ENCODE measurements at places on chromosomes 7 and 10.

- no peaks in the 10 kb centered on the region for H3K27me3 ChIP-seq
- H3K4me3 ChIP-seq, result peak overlapping the region; percentile 63
- peaks cover 62% of the 10 kb centered on the region for H3K4me1 ChIP-seq
- H3K36me3 ChIP-seq, result peaks cover 27% of the 10 kb centered on the region
Measured at GRCh38 chr7:2838873-2839578, 5.1 kb downstream of the GNA12 start.

DNA sequence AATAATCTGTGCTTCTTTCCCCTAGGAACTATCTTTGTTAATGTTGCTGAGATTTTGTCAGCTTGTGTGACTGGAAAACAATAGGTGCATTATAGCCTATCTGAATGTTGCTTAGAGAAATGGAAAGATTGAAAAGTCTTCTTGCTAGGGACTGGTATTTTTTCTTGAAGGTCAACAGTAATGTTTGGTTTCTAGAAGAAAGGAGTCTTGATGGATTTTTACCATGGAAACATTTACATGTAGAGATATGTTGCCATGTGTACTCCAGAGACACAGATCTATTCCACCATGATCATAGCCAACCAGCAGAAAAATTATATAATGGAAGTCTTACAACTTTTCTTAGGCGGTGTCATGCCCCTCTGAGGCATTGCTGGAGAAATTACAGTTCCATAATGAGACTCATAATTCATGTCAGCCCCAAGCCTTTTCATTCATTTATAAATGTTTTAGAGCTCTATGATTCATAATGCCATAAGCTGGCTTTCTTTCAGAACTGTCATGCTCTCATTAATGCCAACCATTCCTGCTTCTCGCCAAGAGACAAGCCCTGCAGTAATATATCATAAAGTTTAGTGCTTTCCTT, 175.1 kb upstream of the PTPRZ1 start:
- no peak overlapping the region for H3K27ac ChIP-seq
- no peak for DNase-seq
- no peak overlapping the region for H3K4me3 ChIP-seq
- H3K36me3 ChIP-seq, result no peaks in the 10 kb centered on the region

- H3K4me1 ChIP-seq, result no peaks in the 10 kb centered on the region
- peaks cover 5% of the 10 kb centered on the region for H3K36me3 ChIP-seq
- DNase-seq, result no peak
- H3K4me3 ChIP-seq, result no peak overlapping the region
- H3K27me3 ChIP-seq, result peaks cover 3% of the 10 kb centered on the region
- H3K27ac ChIP-seq, result no peak overlapping the region
Measured at GRCh38 chr10:13673156-13673555, 86.4 kb downstream of the PRPF18 start.

- no peak for DNase-seq
- H3K36me3 ChIP-seq, result peaks cover 2% of the 10 kb centered on the region
- H3K27me3 ChIP-seq, result no peaks in the 10 kb centered on the region
Measured at GRCh38 chr10:75108684-75109458, 2.6 kb upstream of the SAMD8 start.

DNA sequence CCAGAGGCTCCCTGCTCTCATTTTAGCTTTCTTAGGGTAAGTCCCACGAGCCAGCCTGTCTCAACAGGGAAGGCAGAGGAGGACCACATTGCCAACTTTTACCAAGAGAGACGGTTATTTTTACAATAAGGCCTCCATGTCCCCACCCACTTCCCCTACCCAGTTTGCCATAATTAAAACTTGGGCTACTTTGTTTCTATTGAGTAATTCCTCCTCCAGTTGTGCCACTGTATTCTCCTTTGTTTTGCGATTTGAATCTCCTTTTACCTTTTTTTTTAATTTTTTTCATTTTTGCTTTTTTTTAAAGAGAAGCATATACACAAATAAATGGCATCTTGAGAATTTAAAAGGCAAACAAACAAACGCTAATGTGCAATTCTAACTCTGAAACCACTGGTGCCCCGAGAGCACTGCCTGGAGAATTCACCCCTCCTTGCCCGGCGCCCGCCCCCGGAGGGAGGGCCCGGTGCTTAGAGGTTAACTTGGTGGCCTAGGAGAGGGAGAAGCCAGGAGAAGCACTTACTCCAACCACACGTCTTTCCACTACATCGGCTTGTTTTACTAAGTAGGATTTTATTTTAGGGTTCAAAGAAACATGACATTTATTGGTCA, 282.3 kb downstream of the USP6NL start:
- no peak overlapping the region for H3K4me3 ChIP-seq
- DNase-seq, result no peak
- H3K36me3 ChIP-seq, result peaks cover 50% of the 10 kb centered on the region
- peak overlapping the region; percentile 77 for H3K27ac ChIP-seq
- H3K4me1 ChIP-seq, result peaks cover 21% of the 10 kb centered on the region
- H3K27me3 ChIP-seq, result no peaks in the 10 kb centered on the region
